ENCODE measurements at places on chromosomes 1 and 21.

GRCh38 chr1:1302951-1303509 lies 4.7 kb downstream of the ACAP3 start:
- DNase-seq, result no peak

- no peak for DNase-seq
Measured at GRCh38 chr1:28885977-28886730, 28.2 kb upstream of the EPB41 start.

- no peak for DNase-seq
Measured at GRCh38 chr1:61227857-61228550, 145.6 kb downstream of the NFIA start.

- DNase-seq, result no peak
Measured at GRCh38 chr1:50915621-50916020, 44.4 kb downstream of the FAF1 start.

DNA sequence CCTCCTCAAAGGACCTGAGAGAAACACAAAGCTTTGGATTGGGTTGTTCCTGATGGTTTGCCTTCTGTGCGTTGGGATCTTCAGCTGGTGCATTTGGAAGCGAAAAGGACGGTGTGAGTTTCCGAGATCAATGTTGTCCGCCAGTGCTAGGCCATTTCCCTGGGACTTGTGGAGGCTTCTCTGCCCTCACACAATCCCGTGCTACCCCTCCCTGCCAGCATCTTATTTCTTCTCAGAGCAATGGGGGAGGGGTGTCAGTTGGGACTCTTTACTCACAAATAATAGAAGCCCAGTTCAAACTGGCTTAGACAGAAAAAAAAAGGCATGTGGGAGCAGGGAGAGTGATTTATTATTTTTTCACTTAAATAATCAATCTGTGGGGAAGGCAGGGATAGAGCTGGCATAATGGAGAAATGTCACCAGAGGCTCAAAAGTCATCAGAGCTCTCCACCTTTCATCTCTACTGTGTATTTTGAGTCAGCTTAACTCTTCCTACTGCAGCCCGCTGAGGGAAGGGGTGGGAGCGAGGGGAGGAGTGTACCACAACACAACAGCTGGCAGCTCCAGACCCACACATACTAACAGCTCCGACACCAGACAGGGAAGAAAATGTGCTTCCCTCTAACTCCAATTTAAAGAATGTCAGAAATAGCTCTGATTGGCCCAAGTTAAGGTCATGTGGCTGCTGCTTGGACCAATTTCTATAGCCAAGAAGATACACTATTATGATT lies 22.4 kb downstream of the LY9 start:
- no peak for DNase-seq

GRCh38 chr1:5571861-5572401 lies 420.3 kb downstream of the NPHP4 start:
- DNase-seq, result no peak

- DNase-seq, result no peak
Measured at GRCh38 chr1:246036175-246036574, 470.9 kb downstream of the SMYD3 start.

DNA sequence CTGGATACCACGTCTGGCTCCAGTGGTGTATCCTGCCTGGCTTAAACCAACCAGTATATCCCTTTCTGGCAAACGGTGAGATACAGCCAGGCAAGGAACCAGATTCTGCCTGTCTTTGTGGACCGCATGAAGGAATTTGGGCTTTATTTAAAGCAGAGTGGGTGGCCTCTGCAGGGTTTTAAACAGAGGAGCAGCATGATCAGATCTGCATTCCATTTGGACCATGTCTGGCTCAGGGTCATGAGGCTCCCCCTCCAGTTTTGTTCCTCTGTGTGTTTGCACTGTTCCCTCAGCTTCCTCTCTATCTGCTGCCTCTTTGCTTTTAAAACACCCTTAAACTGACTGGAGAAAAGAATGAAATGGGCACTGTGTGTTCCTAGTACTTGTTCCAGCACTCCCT lies 195.0 kb downstream of the GIPC2 start:
- DNase-seq, result no peak

DNA sequence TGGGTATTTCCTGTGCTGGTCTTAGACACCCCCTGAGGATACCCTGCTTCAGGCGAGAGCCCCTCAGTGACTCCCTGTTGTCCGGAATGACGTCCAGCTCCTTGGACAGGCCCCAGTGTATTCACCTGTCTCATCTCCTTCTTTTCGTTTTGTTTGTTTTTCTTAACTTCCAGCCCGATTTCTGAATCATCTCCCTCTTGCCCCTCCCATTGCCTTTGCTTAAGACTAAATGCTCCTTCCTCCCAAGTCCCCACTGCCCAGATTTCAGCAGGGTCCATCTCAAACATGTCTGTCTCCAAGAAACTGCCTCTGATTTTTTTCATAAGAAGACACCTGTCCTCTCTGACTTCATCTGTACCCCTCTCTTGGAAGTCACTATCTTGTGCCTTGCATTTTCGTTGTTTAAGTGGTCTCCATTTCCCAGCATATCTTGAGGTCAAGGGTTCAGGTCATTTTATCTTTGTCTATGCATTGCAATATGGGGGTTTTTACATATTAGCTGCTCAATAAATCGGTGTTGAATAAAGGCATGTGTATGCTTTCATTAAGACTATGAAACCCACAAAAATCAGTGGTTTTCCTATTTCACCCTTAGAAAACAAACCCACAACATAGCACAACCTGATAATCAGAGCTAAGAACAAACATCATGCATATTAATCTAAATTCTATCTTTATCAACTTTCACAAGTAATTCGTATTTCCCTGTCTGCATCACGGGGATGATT lies 58.4 kb upstream of the LGALS8 start:
- DNase-seq, result no peak

GRCh38 chr1:164608651-164609057 lies 49.7 kb downstream of the PBX1 start:
- DNase-seq, result no peak

- DNase-seq, result no peak
Measured at GRCh38 chr1:8460132-8460544, 142.2 kb downstream of the SLC45A1 start.

All from activated CD8-positive, alpha-beta memory T cell treated with anti-CD3 and anti-CD28 coated beads for 4 hours (primary cell).